ENCODE measurements at places on chromosomes 1 and 21.
A peak's percentile ranks its signal among the peaks of the same experiment; 100 is the strongest.

DNA sequence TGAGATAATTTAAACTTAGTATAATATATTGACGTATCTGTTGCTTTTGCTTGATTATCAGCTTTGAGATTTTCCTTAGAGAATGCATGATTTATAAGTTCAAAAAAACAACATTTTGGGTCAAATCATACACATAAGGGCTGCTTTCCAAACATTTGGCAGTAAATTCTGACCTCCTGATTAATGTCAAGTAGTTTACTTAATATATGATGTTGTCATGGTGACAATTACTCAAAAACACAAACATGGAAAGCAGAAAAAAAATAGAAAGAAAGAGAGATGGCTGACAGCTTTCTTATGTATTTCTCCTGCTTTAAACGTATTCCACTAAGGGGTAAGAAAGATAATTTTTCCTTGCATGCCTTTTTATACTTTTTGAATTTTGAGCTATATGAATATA is 258.2 kb upstream of the C1orf105 start:
- DNase-seq, result no peak

GRCh38 chr1:197327776-197328364 is 59.8 kb downstream of the CRB1 start:
- DNase-seq, result no peak

DNA sequence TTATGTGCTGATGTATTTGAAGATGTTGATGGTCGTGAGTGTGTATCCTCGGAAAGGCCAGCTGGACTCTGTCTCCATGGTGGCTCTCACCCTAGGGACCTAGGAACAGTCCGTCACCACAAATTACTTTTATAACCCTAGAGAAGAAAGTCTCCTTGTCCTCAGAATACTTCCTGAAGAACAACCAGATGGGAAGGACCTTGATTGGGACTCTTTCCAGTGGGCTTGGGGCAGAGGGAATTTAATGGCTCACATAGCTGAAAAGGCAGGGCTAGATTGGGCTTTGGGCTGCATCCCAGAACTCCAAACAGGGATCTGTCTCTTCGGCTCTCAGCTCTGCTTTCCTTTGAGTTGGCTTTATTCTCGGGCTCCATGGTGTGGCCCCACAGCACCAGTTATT is 90.8 kb downstream of the TBX19 start:
- no peak for DNase-seq

DNA sequence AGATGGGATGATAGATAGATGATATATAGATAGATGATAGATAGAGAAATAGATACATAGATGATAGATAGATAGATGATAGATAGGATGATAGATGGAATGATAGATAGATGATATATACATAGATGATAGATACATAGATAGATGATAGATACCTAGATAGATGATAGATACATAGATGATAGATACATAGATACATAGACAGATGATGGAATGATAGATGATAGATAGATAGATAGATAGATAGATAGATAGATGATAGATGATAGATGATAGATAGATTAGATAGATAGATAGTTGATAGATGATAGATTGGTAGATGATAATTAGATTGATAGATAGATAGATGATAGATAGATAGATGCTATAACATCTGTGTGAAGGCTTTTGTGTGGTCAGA is 201.7 kb upstream of the RAB4A start:
- DNase-seq, result no peak

DNA sequence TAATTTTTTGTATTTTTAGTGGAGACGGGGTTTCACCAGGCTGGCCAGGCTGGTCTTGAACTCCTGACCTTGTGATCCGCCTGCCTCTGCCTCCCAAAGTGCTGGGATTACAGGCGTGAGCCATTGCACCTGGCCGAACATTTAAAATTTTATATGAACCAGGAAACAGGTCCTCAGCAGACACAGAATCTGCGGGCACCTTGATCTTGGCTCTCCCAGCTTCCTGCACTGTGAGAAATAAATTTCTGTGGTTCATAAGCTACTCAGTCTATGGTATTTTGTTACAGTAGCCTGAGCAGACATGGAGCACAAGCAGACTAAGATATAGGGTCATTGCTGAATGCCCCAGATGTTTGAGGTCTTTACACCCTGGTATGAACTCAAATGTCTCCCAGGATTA is 23.6 kb upstream of the CTH start:
- no peak for DNase-seq

- no peak for DNase-seq
Measured at GRCh38 chr1:21935891-21936365, 1.2 kb downstream of the HSPG2 start.

DNA sequence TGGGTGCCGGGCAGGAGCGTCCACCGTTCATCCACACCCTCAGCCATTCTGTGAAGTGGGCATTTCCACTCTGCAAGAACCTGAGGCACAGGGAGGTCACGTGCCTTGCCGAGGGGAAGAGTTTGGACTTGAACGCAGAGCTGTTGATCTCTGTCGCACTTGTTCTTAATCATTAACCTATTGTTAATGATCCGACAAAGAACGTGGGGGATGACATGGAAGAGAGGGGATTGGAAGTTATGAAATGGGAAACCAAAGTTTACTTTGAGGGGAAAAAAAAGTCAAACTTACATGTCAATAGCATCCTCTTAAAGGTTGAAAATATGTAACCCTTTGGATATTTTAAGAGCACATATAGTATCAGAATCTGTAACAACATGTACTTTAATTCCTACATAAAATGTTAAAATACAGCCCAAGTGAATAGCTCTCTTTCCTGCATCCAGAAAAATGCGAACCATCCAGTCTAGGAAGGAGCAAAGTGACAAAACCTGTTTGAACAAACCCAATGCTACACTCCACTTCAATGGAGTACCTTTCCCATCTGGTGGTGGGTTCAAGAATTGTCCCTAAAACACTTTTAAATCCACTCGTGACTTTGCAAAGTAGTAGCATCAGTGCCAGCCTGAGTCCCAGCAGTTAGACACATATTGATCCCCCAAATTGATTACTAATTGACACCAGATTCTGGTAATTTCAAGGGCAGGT is 75.5 kb downstream of the SETD4 start:
- no peak for DNase-seq

DNA sequence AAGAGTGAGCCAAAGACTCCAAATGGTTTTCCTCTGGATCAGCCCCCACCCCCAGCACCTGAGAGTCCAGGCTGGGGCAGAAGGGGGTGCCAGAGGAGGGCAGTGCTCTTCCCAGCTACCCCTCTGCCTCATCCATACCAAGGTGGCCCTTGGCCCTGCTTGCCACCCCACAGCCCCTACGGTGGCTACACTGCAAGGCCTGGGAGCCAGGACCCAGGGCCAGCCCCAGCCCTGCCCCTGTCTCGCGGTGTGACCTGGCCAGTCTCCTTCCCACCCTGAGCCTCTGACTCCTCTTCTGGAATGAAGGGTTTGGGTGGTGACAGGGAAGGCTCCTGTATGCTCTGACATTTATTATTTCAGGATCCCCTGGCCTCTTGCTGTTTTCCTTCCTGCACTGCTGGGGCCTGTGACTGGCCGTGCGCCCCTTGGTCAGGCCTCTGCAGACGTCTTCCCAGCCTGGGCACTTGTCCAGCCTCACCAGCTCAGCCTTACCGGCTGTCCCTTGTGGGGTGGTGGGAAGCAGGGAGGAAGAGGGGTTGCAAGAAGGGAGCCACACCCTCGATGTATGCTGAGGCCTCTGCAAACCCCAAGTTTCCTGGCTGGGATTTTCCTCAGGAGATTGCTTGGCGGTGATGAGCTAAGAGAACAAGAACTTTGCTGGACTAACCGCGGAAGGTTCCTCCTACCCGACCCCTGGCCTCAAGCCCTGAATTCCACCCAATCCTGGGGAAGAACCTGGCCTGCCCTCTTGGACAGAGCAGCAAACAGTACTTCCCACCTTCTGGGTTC is 13.5 kb downstream of the ASAP3 start:
- no peak for DNase-seq

DNA sequence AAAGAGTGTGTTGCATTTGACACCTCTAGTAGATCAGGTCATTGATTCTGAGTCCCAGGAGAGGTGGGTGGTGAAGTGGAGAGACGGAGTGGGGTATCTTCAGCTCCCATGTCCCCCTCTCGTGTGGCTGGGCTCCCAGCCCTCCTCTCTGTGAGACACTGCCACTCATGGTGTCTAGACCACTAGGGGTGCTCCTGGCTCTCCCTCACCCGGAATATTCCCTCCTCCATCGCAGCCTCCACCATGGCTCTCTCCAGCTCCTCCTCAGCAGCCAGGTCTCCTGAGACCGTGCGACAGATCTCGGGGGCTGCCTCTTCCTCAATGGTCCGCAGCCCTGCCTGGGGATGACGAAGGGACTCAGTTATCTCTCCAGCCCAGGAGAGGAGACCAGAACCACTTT is 20.6 kb upstream of the KIF21B start:
- DNase-seq, result no peak

- peak; percentile 50 for DNase-seq
Measured at GRCh38 chr1:244599937-244600350, 53.0 kb upstream of the DESI2 start.

- no peak for DNase-seq
Measured at GRCh38 chr1:244387415-244387814, 64.3 kb downstream of the ADSS2 start.

- DNase-seq, result no peak
Measured at GRCh38 chr1:108664481-108664880, 3.6 kb upstream of the HENMT1 start.

DNA sequence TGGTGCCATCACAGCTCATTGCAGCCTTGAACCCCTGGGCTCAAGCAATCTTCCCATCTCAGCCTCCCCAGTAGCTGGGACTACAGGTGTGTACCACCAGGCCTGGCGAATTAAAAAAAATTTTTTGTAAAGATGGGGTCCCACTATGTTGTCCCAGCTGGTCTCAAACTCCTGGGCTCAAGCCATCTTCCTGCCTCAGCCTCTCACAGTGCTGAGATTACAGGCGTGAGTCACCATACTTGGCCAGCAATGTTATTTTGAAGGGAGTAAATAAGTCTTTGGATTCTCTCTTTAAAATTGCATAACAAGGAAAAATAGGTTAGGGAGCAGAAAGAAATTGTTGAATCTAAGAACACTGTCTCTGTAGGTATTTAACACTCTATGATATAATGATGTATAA is 111.3 kb downstream of the RPS6KC1 start:
- no peak for DNase-seq

- DNase-seq, result peak; percentile 65
Measured at GRCh38 chr1:2212532-2213491, 15.3 kb upstream of the SKI start.

GRCh38 chr1:156522443-156522970 is 21.9 kb upstream of the MEF2D start:
- no peak for DNase-seq

GRCh38 chr1:80536461-80536860 is 1264.3 kb upstream of the ADGRL2 start:
- no peak for DNase-seq

DNA sequence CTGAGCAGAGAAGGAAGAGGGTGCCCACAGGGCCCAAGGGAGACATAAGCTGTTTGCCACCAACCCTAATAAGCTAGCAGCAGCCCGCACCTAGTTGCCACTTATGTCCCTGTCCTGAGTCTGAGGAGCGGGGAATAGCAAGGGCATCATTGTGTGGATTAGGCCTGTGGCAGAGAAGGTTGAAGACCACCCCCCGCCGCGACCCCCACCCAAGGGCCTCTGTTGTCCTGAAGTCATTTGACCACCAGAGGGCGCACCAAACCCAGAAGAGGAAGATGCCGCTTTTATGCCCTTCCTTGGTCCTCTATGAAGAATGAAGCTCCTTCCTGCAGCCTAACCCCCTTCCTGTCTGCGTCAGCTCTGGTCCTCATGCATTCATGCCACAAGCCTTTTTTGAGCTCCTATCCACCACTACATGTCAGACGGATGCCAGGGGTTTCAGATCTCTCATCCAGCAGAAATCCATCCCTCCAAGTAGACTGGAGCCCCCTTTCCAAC is 16.6 kb downstream of the RHBG start:
- DNase-seq, result peak; percentile 75

- no peak for DNase-seq
Measured at GRCh38 chr1:112264010-112264409, 132.0 kb upstream of the CTTNBP2NL start.

All from stimulated activated CD4-positive, alpha-beta T cell treated with anti-CD3 and anti-CD28 coated beads, Interleukin-2, amount 100 ng/mL, for 24 hours (primary cell).